Activated T-helper 2 cell treated with anti-CD3 and anti-CD28 coated beads, Interferon-gamma antibody, Interleukin-2, Interleukin-4, amounts not matched to agents 10 μg/mL and 5 μg/mL and 100 μg/mL, durations not matched to agents 14 hours and 24 hours and 36 hours (primary cell): ENCODE measurements at places on chromosomes 4 and X. TPM values are rescaled to one million over a fixed set of nuclear protein-coding genes. Genes with fewer than 3 reads are reported as not detected.

UGT8 gene
- total RNA-seq = 0.07 TPM in 1 of 2 replicates, not detected in the other

DDIT4L gene
- 3.3 TPM in 2 replicates for total RNA-seq

SPANXA2 gene
- total RNA-seq = not detected in 2 replicates

SLC34A2 gene
- not detected in 2 replicates for total RNA-seq

GRCh38 chr4:3075652-3075981 lies 1.1 kb downstream of the HTT start:
- no peaks in the 10 kb centered on the region for H3K27me3 ChIP-seq
- H3K4me1 ChIP-seq = peaks cover 24% of the 10 kb centered on the region
- H3K27ac ChIP-seq = no peak overlapping the region
- DNase-seq = no peak
- peak overlapping the region; percentile 89 for H3K4me3 ChIP-seq
- H3K36me3 ChIP-seq = peaks cover 16% of the 10 kb centered on the region

DNA sequence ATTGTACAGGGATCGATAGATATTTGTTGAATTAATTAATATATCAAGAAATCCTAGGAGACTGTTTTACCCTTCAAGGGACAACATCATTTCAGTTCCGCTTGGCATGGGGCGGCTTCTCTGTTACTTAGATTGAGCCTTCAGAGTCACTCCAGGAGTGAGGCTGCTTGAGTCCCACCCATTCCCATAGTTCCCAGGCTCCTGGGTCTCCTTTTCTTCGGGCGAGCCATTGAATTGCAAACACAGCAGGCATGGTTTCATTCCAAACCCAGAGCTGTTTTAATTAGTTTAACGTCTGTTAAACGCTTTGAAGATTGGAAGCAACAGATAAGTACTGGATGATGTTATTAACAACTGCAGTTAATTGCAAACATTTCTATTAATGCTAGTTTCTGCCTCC lies 571 bp upstream of the EDA start:
- no peak for DNase-seq
- no peak overlapping the region for H3K27ac ChIP-seq
- peaks cover 4% of the 10 kb centered on the region for H3K4me1 ChIP-seq
- peaks cover 11% of the 10 kb centered on the region for H3K27me3 ChIP-seq
- peak overlapping the region; percentile 72 for H3K4me3 ChIP-seq

GRCh38 chr4:165709973-165710526 lies 163.0 kb upstream of the TLL1 start:
- no peak for DNase-seq
- H3K27ac ChIP-seq = no peak overlapping the region
- H3K36me3 ChIP-seq = no peaks in the 10 kb centered on the region
- H3K4me3 ChIP-seq = no peak overlapping the region

DNA sequence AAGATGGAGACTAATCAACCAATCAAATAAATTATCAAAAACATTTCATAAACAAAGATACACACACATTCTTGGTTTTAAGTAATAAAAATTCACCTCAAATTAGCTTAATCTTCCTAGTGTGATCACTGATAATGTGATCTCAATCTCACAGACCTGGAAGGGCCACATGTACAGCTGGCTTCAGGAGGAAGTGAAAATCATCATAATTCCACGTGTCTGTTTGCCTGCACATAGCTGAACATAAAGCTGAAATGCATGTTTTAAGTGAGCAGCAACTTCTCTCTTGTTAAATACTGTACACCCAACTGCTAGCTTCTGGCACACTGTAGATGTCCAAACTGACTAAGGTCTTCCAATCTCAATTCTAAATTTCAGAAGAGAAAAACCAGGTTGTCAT lies 53.8 kb downstream of the ARHGAP6 start:
- no peaks in the 10 kb centered on the region for H3K36me3 ChIP-seq
- no peak overlapping the region for H3K27ac ChIP-seq
- no peak for DNase-seq
- H3K27me3 ChIP-seq = no peaks in the 10 kb centered on the region
- no peaks in the 10 kb centered on the region for H3K4me1 ChIP-seq

DNA sequence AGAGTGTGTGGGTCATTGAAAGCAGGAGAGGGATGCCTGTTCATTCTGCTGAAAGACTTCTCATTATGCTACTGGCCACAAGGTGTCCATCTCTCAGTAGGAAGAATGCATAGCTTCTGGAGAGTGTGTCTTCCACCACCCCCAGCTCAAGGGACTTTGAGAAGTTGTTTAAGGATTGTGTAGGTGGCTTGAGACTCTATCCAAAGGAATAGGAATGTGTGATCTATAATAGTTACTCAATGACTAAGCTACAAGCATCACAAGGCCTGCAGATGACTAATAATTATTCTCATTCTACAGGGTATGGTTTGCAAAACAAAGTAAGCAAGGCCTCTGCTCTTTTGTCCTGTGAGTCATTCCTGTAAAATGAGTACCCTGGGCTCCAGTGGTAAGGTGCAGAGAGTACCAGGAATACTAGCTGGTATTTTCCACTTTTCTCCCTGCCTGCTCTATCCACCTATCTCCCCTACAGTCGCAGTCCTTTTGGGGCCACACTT lies 279.8 kb upstream of the BOD1L1 start:
- H3K4me3 ChIP-seq = no peak overlapping the region
- H3K36me3 ChIP-seq = no peaks in the 10 kb centered on the region
- H3K4me1 ChIP-seq = no peaks in the 10 kb centered on the region
- H3K27me3 ChIP-seq = no peaks in the 10 kb centered on the region
- DNase-seq = no peak

- peak overlapping the region; percentile 37 for H3K4me3 ChIP-seq
- DNase-seq = no peak
- H3K36me3 ChIP-seq = peaks cover 14% of the 10 kb centered on the region
- no peaks in the 10 kb centered on the region for H3K27me3 ChIP-seq
Observed at GRCh38 chrX:154002215-154002719, 17.4 kb downstream of the IRAK1 start.

DNA sequence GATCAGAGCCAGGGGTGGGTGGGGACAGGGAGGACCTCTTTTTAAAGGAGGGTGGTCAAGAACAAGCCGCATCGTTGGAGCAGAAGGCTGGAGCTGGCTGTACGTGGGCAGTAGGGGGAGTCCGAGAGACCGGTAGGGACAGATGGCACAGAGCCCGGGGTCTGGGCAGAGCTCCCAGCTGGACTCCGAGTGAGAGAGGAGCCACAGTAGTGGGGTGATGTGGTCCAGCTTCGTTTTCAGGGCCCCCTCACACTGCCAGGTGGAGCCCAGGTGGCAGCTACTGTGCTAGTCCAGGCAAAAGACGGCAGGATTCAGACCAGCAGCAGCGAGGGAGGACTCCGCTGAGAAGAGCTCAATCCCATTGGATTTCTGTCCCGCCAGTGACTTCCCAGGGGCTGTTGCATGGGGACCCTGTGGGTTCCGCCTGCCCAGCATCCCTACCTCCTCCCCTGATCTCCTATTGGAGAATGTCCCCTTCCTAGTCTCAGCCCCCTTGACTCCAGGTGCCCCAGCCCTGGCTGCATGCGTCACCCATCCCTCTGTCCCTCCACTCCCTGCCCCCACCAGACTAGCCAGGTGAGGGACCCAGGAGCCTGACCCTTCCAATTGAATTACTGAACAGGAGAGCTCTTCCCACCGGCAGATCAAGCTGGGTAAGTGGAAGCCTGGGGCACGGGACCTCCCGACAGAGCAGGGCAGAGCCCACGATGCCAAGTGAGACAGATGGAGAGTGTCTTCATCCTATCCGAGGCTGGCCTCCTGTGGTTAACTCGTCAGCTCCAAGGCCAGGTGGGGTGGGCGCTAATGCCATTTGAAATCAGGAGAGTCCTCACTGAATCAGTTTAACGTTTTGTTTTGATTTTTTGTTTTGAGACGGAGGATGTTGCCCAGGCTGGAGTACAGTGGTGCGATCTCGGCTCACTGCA lies 2.9 kb downstream of the ARHGAP4 start:
- no peak for DNase-seq
- H3K27me3 ChIP-seq = no peaks in the 10 kb centered on the region
- peaks cover 15% of the 10 kb centered on the region for H3K4me1 ChIP-seq

GRCh38 chr4:67770422-67770821 lies 16.2 kb upstream of the GNRHR start:
- no peak for DNase-seq
- no peaks in the 10 kb centered on the region for H3K36me3 ChIP-seq
- H3K4me1 ChIP-seq = peaks cover 4% of the 10 kb centered on the region
- H3K27me3 ChIP-seq = no peaks in the 10 kb centered on the region

DNA sequence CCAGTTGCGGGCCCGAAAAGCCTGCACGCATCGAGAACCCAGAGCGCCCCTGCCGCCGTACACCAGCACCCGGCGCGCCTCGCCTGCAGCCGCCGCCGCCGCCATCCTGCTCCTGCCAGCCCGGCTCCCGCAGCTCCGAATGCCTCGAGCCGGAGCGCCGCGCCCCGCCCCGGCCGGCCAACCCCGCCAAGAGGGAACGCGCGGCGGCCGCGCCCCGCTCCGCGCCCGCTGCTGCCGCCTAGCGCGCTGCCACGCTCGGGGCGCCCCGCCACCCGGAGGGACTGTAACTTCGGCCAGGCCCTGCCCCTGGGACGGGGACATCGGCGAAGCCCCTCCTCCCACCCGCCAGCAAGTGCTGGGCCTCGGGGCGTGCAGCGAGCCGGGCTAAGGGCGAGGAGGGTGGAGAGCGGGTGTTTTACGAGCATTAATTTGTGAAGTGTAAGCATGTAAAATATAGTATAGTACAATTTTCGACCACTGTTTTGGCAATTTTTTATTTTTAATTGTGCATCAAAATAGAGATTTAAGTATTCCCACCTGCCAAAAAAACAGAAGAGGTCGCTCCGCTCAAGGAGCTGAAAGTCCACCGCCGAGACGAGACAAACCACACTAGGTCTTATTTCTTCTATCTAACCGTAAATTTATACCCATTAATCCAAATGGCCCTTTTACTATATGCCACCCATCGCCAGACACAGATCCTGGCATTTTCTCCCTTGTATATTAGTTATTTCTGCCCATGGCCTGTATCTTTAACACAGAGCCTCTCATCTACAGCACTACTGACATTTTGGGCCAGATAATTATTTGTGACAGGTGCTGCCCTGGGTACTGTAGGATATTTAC lies at the start of gene QDPR:
TSS of gene QDPR (minus strand) at position 141 of the 846 bp plus-strand sequence. CDS start at position 105, 36 bp downstream.
- H3K4me1 ChIP-seq = peaks cover 22% of the 10 kb centered on the region
- peaks cover 20% of the 10 kb centered on the region for H3K36me3 ChIP-seq
- peak; percentile 70 for DNase-seq
- H3K27ac ChIP-seq = peak within 1 kb of the TSS; percentile 84
- peaks cover 14% of the 10 kb centered on the region for H3K27me3 ChIP-seq

DNA sequence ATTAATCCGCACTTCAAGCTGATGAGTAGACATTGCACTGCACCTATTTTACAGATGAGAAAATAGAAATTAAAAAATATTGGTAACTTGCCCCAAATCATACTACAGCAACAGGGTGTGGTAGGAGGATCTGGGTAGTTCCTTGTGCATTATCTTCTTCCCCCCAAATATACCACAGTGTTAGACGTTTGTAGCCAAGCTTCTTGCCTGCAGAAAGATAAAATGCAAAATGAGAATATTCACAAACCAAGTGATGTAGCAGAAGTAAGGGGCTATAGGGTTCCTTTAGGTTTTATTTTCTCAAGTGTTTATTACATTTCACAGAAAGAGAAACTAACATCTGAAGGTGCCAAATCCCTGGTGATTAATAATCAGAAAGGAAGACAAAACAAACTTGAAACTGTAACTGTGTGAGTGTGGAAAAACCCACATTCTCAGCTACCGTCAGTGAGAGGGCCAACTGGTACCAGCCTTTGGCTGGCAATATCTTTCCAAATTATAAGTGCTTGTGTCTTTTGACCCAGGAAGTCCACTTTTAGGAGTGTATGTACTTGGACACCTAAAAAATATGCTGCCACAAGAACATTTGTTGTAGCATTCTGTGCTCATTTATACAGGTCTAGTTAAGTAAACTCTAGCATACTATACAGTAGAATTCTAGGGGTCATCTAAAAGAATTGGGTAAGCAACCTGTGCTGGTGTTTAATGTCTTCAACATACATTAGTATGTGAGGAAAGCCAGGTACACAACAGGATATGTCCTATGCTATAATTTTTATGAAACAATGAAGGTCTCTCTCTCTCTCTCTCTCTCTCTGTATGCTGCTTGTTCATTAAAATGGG lies 6.7 kb upstream of the CD38 start:
- peak overlapping the region; percentile 63 for H3K4me3 ChIP-seq
- peak overlapping the region; percentile 81 for H3K27ac ChIP-seq
- no peaks in the 10 kb centered on the region for H3K27me3 ChIP-seq
- H3K36me3 ChIP-seq = peaks cover 11% of the 10 kb centered on the region
- H3K4me1 ChIP-seq = peaks cover 73% of the 10 kb centered on the region
- DNase-seq = peak; percentile 30

DNA sequence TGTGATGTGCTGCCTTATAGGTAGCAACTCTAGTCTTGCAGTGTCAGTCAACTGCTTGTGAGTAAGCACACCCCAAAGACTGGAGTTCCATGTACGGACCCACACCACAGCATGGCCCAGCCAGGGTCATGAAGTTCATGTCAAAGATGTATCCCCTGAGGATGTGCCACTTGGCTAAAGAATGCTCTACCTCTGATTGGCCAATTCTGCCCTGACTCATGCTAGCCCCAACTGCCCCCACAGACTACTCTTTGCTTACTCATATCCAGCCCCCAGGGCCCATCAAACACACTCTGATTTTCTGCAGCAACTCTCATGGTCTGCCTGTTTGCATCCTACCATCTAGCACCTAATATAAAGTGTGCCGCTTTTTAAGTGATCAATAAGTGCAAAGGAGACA lies 62.5 kb downstream of the CHRDL1 start:
- H3K36me3 ChIP-seq = no peaks in the 10 kb centered on the region
- no peak overlapping the region for H3K4me3 ChIP-seq
